B cell (primary cell): ENCODE measurements at places on chromosomes 11 and 22. TPM values are rescaled to one million over a fixed set of nuclear protein-coding genes. Genes with fewer than 3 reads are reported as not detected.

DNA sequence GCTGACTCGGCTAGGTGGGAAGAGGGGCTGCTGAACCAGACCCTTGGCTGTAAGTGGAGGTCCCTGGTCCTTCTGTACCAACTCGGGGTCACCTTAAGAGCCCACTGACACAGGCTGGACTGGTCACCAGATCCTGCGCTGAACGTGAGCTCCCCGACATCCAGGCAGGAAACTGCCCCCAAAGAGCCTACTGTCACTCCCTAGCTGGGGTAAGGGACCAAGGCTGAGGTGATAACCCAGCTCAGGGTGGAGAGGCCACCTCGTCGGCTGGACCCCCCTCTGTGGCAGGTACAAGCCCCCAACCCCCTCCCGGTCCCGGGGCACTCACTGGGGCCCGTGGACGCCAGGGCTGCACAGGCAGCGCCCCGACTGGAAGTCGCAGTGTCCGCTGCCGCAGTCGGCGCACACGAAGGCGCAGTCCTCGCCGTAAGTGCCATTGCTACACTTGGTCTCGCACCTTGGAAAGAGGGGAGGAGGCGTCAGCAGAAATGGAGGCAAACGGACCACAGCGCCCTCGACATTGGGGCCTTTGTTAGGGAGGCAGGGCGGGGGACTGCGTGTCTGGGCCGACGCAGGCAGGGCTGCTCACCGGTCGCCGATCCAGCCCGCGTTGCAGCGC lies 7.4 kb downstream of the SCARF2 start:
- no peaks in the 10 kb centered on the region for H3K36me3 ChIP-seq
- no peak overlapping the region for H3K4me3 ChIP-seq
- no peak overlapping the region for H3K27ac ChIP-seq
- peaks cover 38% of the 10 kb centered on the region for H3K4me1 ChIP-seq
- peak; percentile 40 for DNase-seq
- H3K27me3 ChIP-seq: peaks cover 13% of the 10 kb centered on the region

- H3K36me3 ChIP-seq: no peaks in the 10 kb centered on the region
- no peak overlapping the region for H3K4me3 ChIP-seq
- H3K27ac ChIP-seq: no peak overlapping the region
- DNase-seq: no peak
These were observed 129.5 kb upstream of the E2F8 start for GRCh38 chr11:19370100-19370861.

- H3K36me3 ChIP-seq: peaks cover 28% of the 10 kb centered on the region
- no peaks in the 10 kb centered on the region for H3K27me3 ChIP-seq
- no peak overlapping the region for H3K27ac ChIP-seq
- DNase-seq: no peak
- no peak overlapping the region for H3K4me3 ChIP-seq
- H3K4me1 ChIP-seq: peaks cover under 1% of the 10 kb centered on the region
These were observed 32.1 kb upstream of the BAIAP2L2 start for GRCh38 chr22:38142606-38143005.

- no peaks in the 10 kb centered on the region for H3K27me3 ChIP-seq
- DNase-seq: no peak
- H3K27ac ChIP-seq: no peak overlapping the region
- no peak overlapping the region for H3K4me3 ChIP-seq
- H3K36me3 ChIP-seq: no peaks in the 10 kb centered on the region
These were observed 52.6 kb downstream of the MUC15 start for GRCh38 chr11:26519469-26519868.

- no peaks in the 10 kb centered on the region for H3K27me3 ChIP-seq
- H3K27ac ChIP-seq: no peak overlapping the region
- DNase-seq: no peak
- H3K4me3 ChIP-seq: no peak overlapping the region
- no peaks in the 10 kb centered on the region for H3K4me1 ChIP-seq
These were observed 396.2 kb downstream of the BUD13 start for GRCh38 chr11:116376547-116376946.

GRCh38 chr22:43988116-43988820 lies 33.0 kb downstream of the SAMM50 start:
- no peak overlapping the region for H3K4me3 ChIP-seq
- no peak overlapping the region for H3K27ac ChIP-seq
- H3K4me1 ChIP-seq: peaks cover 4% of the 10 kb centered on the region
- DNase-seq: no peak
- H3K36me3 ChIP-seq: peaks cover 26% of the 10 kb centered on the region

GRCh38 chr11:1224111-1224490 lies 1.2 kb downstream of the MUC5B start:
- no peaks in the 10 kb centered on the region for H3K36me3 ChIP-seq
- H3K4me3 ChIP-seq: no peak overlapping the region
- H3K4me1 ChIP-seq: no peaks in the 10 kb centered on the region
- no peak for DNase-seq
- H3K27me3 ChIP-seq: no peaks in the 10 kb centered on the region

DNA sequence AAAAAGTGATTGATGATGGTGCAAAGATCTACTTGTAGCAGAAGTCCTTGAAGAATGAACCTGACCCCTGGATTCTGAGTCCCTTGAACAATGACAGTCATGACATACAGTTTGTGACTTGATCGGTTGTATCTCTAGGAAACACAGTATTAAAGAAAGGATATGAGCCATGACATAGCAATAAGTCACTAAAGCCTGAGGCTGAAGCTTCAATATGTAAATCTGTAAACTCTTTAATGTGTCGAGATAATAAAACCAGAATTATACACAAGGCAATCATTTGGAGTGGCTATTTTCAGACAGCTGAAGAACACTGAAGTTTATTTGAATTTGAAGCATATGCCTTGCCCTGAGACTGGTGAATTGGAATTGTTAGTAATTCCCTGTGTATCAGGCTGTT lies 911.5 kb upstream of the RAG2 start:
- no peak overlapping the region for H3K27ac ChIP-seq
- no peaks in the 10 kb centered on the region for H3K27me3 ChIP-seq
- DNase-seq: no peak
- no peaks in the 10 kb centered on the region for H3K4me1 ChIP-seq
- H3K4me3 ChIP-seq: no peak overlapping the region
- H3K36me3 ChIP-seq: no peaks in the 10 kb centered on the region

- no peak overlapping the region for H3K4me3 ChIP-seq
- DNase-seq: no peak
- no peaks in the 10 kb centered on the region for H3K27me3 ChIP-seq
- no peak overlapping the region for H3K27ac ChIP-seq
- peaks cover 1% of the 10 kb centered on the region for H3K36me3 ChIP-seq
- H3K4me1 ChIP-seq: peaks cover 18% of the 10 kb centered on the region
These were observed 3.0 kb upstream of the CHEK1 start for GRCh38 chr11:125621995-125622394.

GRCh38 chr22:28021998-28022660 lies 103.1 kb upstream of the PITPNB start:
- H3K27me3 ChIP-seq: no peaks in the 10 kb centered on the region
- no peak for DNase-seq
- H3K27ac ChIP-seq: no peak overlapping the region
- no peak overlapping the region for H3K4me3 ChIP-seq
- H3K4me1 ChIP-seq: no peaks in the 10 kb centered on the region

- H3K4me1 ChIP-seq: no peaks in the 10 kb centered on the region
- DNase-seq: no peak
- no peaks in the 10 kb centered on the region for H3K27me3 ChIP-seq
- no peak overlapping the region for H3K27ac ChIP-seq
These were observed 12.2 kb downstream of the OR5J2 start for GRCh38 chr11:56188602-56189001.

GRCh38 chr11:59680287-59681154 lies 11.7 kb upstream of the PATL1 start:
- no peaks in the 10 kb centered on the region for H3K36me3 ChIP-seq
- H3K27ac ChIP-seq: no peak overlapping the region
- H3K27me3 ChIP-seq: peaks cover 6% of the 10 kb centered on the region
- peak; percentile 71 for DNase-seq
- H3K4me3 ChIP-seq: no peak overlapping the region

DNA sequence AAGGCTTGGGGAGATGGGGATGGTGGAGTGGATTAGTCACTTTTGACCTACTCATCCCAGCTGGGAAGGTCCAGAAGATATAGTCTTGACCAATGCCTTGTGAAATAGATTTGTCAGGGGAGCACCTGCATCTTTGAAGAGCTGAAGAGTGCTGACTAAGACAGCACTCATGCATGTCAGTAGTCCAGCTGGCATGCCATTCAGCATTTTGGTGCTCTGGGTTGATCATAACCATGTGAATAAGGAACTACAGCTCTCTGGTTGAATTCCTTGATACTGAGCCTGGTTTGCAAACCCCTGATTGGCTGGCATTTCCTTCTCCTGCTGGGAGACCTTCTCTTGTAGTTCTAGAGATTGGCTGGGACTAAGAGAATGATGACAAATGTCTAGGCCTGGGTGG lies 106.8 kb upstream of the ALX4 start:
- H3K27me3 ChIP-seq: peaks cover 11% of the 10 kb centered on the region
- H3K4me1 ChIP-seq: no peaks in the 10 kb centered on the region
- no peak overlapping the region for H3K27ac ChIP-seq
- no peak for DNase-seq
- H3K36me3 ChIP-seq: no peaks in the 10 kb centered on the region

DNA sequence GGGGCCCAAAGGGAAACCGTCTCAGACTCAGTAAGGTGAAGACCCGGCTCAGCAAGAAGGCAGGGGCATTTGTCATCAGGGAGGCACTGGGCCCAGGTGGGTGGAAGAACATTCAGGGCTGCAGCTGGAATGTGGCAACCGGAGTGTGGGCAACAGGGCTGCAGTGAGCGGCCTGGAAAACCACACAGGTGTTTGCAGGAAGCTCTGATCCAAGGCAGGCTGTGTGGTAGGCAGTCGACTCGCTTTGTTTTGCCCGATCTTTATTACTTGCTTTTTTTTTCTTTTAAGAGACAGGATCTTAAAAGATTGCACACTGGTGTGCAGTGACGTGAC lies 82.8 kb downstream of the DGCR2 start:
- DNase-seq: no peak
- no peaks in the 10 kb centered on the region for H3K4me1 ChIP-seq
- no peaks in the 10 kb centered on the region for H3K27me3 ChIP-seq
- H3K36me3 ChIP-seq: peaks cover 67% of the 10 kb centered on the region
- H3K4me3 ChIP-seq: no peak overlapping the region
- H3K27ac ChIP-seq: no peak overlapping the region

DNA sequence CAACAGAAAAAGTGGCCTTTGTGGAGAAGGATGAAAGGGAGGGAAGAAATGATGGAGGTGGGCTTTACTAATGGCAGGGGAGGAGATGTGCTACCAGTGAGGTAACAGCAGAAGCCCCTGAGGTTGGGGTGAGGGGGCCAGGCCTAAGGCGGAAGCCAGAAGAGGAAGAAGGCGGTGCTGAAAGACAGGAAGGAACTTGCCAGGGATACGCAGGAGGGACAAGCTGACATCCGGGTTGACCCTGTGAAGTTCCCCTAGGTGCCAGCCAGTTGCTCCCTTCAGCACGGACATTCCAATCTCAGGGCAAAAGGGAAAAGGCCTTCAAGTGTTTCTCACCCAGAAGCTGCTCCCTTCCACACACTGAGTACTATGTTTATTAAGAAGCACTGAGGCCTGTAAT lies 2.3 kb upstream of the TIRAP start:
- peaks cover 31% of the 10 kb centered on the region for H3K4me1 ChIP-seq
- H3K4me3 ChIP-seq: no peak overlapping the region
- no peak for DNase-seq
- no peaks in the 10 kb centered on the region for H3K27me3 ChIP-seq

DNA sequence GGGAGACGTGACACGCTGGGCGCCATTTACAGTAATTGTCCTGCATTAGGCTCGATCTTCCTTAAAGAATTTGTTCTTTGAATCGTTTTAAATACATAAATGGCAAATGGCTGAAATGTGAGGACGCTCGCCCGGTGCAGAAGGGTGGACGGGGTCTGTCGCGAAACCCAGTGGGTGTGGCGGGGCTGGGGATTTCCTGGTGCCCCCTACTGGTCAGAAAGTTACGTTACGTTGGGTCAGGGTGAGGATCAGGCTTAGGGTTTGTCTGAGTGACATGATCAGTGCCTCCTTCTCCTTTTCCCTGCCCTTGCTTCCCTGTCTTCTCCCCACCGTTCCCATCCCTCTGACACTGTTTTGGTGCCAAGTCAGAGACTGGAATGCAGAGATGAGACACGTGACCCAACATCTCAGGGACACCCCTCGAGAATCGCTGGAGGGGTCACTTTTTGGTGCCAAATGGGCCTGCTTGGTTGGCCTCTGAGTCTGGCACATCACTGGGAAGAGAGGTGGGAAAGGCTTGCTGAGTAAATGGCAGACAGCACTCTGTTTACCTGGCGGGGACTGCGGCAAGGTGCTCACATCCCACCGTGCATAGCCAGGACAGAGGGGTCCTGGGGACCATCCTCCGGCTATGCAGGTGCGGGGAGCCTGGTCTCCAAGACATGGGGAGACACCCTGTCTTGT lies 1107.6 kb downstream of the BRD1 start:
- no peak overlapping the region for H3K4me3 ChIP-seq
- H3K27me3 ChIP-seq: no peaks in the 10 kb centered on the region
- H3K4me1 ChIP-seq: no peaks in the 10 kb centered on the region
- DNase-seq: no peak
- no peak overlapping the region for H3K27ac ChIP-seq

DNA sequence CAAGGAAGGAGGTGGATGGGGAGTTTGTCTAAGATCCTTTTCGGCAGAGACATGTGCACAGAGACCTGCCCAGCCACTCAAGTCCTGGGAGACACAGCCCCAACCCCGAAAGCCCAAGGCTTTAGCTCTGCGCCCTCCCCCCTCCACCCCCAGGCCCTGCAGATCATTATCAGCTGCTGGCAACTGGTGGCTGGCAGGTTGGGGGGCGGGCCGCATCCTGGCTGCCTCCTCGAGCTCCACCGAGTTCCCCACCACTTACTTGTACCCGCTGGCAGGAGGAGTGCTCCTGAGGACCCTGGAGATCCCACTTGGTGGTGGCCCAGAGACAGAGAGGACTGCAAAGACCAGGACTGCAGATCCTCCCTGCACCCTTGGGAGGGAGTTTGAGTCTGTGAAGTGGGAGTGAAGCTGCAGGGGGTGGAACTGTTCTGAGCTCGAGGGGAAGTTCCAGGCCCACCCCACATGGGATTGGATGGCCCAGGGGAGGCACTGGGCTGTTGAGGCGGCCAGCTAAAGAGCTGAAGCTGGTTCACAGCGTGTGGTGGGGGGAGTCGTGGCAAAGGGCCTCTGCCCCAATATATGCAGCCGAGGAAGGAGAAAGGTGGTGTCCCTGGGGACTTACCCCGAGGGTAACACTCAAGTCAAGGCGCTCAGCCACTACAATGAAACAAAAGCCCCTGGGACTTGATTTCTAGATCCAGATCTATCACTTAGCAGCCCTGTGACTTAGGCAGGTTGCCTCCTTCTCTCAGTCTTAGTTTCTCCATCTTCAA lies 19.9 kb upstream of the CCDC86 start:
- no peaks in the 10 kb centered on the region for H3K36me3 ChIP-seq
- DNase-seq: no peak
- no peaks in the 10 kb centered on the region for H3K27me3 ChIP-seq
- no peaks in the 10 kb centered on the region for H3K4me1 ChIP-seq
- H3K27ac ChIP-seq: no peak overlapping the region

GRCh38 chr11:59208956-59209355 lies 3.8 kb downstream of the MPEG1 start:
- DNase-seq: peak; percentile 27
- no peaks in the 10 kb centered on the region for H3K27me3 ChIP-seq
- peaks cover 67% of the 10 kb centered on the region for H3K4me1 ChIP-seq
- H3K4me3 ChIP-seq: peak overlapping the region; percentile 66
- H3K27ac ChIP-seq: peak overlapping the region; percentile 25

Gene MMP8
- not detected in 2 replicates for total RNA-seq

Gene KRTAP5-2
- total RNA-seq: not detected in 2 replicates

Gene MMP11
- 11.6 and 14.8 TPM in 2 replicates for total RNA-seq

Gene CD6
- 9.3 and 10.5 TPM in 2 replicates for total RNA-seq

Gene CELSR1
- 34.8 and 36.3 TPM in 2 replicates for total RNA-seq

Gene FAM76B
- 80.8 and 80.9 TPM in 2 replicates for total RNA-seq

Gene SCGB2A2
- not detected in 2 replicates for total RNA-seq

Gene NRGN
- 0.66 TPM in 1 of 2 replicates, not detected in the other for total RNA-seq

Gene MCHR1
- not detected in 2 replicates for total RNA-seq

Gene NNMT
- total RNA-seq: not detected in 2 replicates

Gene SLC6A5
- total RNA-seq: not detected in 2 replicates

Gene KCNK4
- total RNA-seq: 0.32 and 0.39 TPM in 2 replicates
